NCI-H2171 treated with DMSO at 0.1 percent for 48 hours (cell line): ENCODE measurements at places on chromosomes 16 and 17.

DNA sequence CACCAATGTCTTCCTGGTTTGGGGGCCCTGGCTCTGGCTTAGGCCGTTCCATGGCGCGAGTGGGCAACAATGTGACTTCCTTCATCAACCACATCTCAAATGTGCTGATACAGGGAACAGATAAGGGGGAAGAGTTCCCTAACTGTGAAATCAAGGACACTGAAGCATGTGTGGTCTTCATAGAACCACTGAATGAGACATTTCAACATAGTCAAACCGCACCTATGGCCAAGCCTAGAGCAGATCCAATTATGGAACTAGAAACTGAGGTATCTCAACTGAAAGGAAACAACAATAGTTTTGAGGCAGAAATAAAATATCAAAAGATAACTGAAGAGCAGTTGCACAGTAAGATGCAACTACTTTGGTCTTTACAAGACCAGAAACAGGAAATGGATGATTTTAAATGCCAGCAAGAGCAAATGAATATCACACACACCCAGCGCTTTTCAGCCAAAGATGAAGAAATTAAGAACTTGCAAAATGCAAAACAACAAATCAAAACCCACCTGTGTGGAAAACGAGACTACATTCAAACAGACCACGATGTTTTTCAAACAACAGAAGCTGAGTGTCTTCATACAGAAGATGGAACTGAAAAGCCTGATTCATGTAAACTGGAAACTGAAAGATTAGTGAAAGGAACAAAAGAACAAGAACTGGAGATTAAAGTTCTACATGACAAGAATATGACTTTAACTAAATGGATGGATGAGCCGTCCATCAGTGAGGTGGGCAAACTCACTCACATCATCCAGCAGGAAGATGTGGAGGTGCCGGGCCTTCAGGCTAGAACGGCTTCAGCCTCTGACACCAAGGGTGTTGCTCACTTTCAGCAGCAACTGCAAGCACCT, 18.1 kb upstream of the LCMT1 start:
- DNase-seq = no peak

- DNase-seq = peak; percentile 92
Measured at GRCh38 chr16:84088695-84089395, 27.9 kb downstream of the MBTPS1 start.

DNA sequence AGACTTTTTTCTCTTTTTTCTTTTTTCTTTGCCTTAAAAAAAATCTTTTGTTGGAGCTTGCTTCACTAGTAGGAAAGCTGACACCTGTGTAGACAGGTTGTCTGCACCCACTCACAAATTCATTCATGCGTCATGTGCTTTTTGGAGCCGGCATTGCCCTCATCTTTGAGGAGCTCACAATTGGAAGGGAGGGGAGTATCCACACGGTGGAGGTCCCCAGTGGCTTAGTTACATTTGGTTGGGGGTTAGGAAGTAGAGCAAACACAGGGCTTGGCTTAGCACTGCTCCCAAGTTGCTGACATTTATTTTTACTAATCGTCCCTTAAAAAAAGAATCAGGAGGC, 18.7 kb upstream of the MEIOB start:
- DNase-seq = peak; percentile 99

- no peak for DNase-seq
Measured at GRCh38 chr17:76090517-76091129, 11.6 kb downstream of the ZACN start.

GRCh38 chr17:28986714-28987655, 18.8 kb downstream of the SEZ6 start:
- peak; percentile 14 for DNase-seq

DNA sequence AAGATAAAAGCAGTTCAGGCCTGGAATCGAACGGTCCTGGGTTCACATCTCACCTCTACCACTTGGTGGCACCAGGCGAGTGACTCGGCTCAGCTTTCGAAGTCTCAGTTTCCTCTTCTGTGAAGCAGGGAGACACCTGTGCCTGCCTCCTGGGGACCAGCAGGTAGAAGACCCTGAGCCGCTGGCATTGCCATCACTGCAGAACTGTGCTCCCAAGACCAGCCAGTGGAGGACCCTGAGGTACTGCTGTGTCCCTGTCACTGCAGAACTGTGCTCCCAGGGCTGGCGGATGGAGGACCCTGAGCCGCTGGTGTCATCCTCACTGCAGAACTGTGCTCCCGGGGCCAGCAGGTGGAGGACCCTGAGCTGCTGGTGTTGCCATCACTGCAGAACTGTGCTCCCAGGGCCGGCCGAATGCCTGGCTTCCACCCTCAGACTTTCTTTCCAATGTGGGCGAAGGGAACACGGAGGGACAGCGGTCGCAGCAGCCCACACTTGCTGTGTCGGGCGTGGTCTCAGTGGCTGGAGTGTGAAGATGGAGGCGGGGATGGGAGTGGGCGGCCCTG, 8.7 kb upstream of the SLC7A5 start:
- DNase-seq = no peak

DNA sequence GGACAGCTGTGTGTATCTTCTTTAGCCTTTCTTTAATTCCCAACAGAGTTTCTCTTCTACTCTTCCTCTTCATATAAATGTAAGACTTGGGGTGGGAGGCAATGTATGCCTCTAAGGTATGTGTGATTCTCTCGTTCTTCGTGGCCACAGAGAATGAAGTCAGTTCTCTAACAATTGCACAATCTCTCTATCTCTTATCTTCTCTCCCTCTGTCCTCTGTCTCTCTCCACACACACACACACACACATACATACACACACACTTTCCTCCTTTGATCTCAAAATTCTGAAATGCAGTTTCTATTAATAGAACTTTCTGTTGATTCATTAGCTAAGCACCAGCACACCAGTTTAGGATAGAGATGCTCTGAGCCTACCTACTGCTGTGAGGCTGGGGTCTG, 615.7 kb upstream of the SALL1 start:
- DNase-seq = no peak

DNA sequence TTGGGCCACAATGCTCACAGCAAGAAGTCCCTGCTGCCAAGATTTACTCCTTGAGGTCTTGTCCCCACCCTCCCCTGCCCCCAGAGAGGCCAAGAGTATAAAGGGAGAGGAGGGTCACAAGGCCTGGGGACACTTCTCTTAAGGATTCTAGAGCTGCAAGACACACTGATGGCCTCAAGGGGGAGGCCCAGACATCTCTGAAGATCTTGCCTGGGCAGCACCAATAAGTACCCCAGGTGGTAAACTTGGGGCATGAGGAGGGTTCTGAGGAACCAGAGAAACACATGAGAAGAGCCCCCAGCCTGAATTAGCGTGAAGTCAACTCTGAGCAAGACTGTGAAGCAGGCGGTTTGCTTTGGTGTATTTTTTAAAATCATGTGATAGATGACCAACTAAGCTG, 26.8 kb upstream of the MTMR4 start:
- no peak for DNase-seq

GRCh38 chr17:6195123-6195522, 124.9 kb downstream of the WSCD1 start:
- DNase-seq = no peak

- no peak for DNase-seq
Measured at GRCh38 chr16:48608452-48608851, 1.5 kb downstream of the N4BP1 start.

GRCh38 chr17:30524847-30525246, 47.6 kb downstream of the GOSR1 start:
- no peak for DNase-seq

DNA sequence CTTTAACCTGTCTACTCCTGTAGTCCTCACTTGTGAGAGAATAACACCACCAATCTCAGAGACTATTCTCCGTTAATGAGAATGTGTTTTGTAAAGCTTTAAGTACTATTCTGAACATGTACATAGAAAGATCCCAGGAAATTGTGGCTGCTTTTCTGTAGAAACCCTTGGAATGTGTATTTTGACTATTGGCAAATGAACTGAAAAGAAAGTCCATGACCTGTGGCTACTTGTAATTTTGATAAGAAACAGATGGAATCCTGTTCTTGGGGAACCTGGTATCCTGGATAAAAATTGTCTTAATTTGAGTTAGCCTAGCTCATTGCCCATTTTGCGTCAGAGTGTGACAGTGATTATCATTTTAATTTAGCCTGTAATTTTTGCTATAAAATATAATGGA, 9.1 kb downstream of the CTCF start:
- DNase-seq = no peak

DNA sequence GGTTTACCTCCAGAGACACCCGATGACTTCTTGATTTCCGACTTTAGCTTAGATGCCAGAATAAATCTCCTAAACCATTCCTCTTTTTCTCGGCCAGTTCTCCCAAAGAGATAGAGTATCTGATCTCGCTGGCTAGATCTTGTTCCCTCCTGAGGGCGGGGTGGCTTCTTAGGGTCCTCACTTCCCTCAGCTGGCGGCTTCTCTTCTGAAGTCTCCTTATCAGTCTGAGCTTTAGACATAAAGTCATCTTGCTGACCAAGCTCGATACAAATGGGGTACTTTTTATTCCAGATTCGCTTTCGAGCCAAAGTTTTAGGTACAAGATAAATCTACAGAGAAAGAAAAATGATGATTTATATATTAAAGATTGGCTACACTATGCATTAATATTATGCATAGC, 63.6 kb upstream of the ERN1 start:
- no peak for DNase-seq

- DNase-seq = no peak
Measured at GRCh38 chr16:57700781-57701551, 6.4 kb downstream of the DRC7 start.

GRCh38 chr17:52885882-52886281, 727.4 kb upstream of the CA10 start:
- DNase-seq = no peak

DNA sequence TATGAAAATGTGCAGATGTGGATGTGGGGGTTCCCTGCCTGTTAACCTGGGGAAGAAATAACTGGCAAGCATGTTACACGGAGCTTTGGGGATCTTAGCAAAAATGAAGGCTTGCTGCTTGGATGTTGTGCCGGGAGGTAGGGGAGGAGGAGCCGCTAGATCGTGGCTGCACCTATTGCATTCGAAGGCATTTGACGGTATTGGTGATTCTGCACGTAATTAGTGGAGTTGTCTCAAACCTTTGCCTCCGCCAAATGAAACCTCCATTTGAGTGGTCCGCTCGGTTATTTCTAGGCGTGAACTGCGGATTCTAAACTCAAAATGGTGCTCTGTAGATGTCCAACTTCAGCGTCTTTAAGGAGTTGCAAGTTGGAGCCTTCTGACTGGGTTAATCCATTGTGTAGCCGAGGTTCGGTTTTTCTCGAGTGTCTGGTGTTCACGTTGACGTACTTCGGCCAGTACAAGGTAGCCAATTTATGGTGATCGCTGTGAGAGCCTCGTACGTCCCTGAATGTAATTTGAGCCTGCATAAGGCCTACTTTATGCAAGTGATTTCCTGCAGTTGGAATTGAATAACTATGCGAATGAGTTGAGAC, 1.5 kb downstream of the TNRC6C start:
- peak; percentile 71 for DNase-seq

DNA sequence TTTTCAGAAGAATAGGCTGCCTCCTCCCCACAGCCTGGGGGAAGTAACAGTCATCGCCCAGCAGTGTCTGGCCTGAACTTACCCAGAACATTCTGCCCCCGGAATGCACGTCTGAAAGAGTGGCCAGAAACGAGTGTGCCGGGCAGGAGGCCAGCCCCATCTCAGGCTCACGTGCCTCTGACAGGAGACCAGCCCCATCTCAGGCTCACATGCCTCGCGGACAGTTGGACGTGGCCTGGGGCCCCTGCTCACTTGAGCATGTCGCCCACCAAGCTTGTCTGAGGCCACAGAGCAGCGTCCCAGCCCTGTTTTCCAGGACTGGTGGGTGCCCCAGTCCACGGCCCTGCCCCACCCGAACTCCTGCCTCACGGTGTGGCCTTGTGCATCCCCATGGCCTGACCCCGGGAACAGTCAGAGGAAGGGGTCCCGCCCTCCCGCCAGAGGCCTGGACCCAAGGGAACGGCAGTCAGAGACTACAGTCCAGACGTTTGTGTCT, 16.3 kb upstream of the CDH15 start:
- DNase-seq = no peak

- no peak for DNase-seq
Measured at GRCh38 chr17:61444831-61445230, 7.4 kb upstream of the TBX4 start.

DNA sequence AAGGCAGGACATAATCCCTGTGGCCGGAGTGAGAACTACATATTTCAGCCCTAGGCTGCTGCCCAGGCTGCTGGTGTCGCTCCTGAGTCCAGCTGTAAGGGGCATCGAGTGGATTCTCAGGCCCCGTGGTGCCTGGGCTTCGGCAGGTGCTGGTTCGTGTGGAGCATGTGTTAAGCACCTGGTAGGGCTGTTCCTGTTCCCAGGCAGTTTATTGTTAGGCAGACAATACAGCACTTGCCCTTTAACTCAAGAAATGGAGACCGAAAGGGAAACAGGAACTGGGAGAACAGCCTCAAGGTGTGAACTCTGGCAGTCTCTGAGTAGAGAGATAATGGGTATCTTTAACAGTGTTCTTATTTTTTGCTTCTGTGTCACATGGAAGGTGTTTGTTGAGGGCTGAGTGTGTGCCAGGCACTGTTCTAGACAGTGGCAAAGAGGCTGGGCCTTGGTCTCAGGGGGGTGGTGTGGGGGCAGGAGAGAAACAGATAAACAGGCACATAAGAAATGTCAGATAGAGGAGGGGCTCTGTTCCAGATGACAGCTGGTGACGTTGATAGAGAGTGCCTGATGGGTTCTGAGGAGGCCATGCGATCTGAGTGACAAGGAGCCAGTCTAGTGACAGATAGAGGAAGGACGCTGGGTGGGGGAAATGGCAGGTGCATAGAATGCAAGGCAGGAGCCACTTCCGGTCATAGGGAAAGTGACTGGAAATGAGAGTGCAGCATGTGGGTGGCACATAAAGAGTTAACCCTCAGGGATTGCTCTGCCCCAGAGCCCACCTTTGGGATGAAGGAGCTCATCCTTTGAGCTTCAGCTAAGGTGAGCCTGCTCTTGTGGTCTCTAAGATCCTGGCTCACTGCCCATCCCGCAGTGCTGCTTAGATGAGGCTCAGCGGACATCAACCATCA, 33.8 kb downstream of the EPN2 start:
- DNase-seq = peak; percentile 52

- DNase-seq = peak; percentile 54
Measured at GRCh38 chr17:61009663-61010062, 332.0 kb downstream of the BCAS3 start.

- no peak for DNase-seq
Measured at GRCh38 chr17:16432017-16432416, 16.6 kb downstream of the TRPV2 start.

DNA sequence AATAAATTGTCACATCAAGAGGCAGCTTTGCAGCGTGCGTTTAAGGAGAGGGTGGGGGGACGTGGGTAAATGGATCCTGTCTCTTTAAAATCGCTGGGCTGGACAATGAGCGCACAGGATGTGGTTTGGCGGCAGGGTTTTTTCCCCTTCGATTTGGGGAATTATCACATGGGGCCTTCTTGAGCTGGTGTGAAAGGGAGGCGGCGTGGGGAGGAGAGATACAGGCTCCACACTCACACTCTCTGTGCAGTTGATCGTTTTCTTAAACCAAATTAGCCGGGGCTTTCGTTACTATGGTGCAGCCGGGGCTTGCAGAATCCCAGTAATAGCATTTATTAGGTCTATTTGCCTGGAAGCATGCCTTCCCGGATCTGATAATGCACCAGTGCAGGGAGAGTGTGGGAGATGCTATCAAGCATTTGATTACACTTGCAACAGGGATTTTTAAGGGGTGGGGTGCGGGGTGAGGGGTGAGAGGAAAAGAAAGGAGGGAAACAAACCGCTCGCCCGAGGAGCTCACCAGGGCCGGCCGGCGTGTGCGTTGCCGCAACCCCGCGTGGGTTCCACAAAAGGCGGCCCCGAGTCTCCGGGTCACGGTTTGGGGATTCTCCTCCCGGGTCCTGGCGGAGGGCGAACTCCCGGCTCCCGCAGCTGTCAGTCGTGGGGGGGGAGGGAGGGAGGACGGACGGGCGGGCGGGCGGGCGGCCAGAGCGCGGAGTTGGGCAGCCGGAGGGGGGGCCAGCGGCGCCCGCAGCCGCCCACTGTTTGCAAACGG, 58.8 kb upstream of the GSE1 start:
- no peak for DNase-seq
